ENCODE measurements at places on chromosomes 6 and 20.
A peak's percentile ranks its signal among the peaks of the same experiment; 100 is the strongest.

DNA sequence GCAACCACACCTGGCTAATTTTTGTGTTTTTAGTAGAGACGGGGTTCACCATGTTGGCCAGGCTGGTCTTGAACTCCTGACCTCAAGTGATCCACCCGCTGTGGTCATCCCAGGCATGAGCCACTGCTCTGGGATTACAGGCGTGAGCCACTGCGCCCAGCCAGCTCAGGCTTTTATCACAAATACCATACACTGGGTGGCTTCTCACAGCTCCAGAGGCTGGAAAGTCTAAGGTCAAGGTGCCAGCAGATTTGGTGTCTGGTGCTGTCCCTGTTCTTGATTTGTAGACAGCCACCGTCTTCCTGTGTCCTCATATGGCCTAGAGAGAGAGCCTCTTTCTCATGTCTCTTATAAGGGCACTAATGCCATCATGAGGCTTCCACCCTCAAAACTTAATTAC lies 25.9 kb downstream of the SHLD1 start:
- no peak for DNase-seq

DNA sequence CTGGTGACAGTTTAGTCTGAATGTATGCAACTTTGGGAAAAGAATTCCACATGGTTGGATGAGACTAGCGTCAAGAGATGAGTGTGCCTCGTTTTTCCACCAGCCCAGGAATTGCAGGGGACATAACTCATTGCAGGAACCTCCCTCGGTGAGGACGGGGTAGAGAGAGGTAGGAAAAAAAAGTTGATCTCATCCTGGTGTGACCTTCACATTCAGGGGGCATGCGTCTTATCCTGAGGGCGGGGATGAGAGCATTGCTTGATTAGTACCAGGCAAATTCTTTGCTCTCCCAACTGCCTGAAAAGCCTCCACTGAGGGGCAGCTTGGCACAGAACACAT lies 11.8 kb downstream of the TLDC2 start:
- no peak for DNase-seq

DNA sequence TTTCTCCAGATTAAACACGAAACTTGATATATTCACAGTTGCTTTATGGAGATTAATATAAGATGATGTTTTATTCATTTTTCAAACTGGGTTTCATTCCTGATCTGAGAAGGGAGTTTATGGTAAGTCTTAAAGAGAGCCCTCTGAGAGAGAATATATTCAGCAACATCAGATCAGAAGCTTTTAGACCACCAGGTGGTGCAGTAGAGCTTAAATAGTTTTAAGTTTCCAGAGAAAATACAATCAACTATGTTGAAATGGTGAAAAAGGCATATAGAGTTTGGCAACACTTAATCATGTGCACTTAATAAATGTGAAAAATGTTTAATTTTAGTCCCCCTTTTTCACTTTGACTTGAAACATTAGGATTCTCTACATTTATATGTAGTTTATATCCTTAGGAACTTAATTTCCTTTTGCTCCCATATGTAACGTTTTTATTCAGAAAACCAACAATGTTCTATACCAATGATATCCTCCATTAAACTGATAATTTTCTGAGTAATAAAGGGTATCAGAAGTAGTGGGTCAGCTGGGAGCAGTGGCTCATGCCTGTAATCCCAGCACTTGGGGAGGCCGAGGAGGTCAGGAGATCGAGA lies 86.4 kb upstream of the CLDN20 start:
- DNase-seq: no peak

DNA sequence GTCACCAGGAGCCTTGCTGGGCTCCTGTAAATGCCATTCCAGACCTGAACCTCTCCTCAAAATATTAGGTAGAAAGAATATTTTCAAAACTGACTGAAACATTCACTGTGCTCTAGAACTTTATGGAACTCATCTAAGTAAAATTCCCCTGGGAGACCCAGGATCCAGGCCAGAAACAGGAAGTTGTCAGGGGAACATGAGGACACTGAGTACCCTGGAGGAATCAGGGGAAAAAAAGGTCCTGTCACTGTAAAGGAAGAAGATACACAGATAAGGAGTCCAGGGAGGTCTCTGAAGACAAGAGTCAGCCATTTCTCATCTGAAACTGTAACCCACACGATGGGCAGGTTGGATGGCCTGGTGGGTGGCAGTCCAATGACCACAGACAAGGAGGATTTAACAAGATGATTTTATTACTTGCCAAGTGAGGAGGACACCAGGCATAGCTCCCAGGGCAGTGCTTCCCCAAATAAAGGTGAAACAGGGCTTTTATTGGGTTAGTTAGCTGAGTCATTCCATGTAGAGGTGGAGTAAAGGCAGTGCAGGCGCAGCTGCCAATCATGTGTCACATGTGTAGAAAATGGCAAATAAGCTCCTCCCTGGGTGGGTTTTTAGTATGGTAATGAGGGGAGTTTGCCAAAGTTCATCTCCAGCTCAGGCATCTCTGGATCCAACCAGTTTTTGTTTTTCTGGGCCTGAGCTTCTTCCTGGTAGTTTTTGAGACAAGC lies 138.5 kb downstream of the RCAN2 start:
- DNase-seq: no peak

GRCh38 chr6:119481976-119482375 lies 132.4 kb upstream of the MAN1A1 start:
- no peak for DNase-seq

- peak; percentile 8 for DNase-seq
Observed at GRCh38 chr20:26209171-26209941, 512.7 kb upstream of the ZNF337 start.

- no peak for DNase-seq
Observed at GRCh38 chr6:43246301-43247113, 3.2 kb downstream of the TTBK1 start.

- DNase-seq: no peak
Observed at GRCh38 chr6:124872361-124873065, 89.7 kb upstream of the RNF217 start.

GRCh38 chr6:49220293-49220692 lies 242.8 kb downstream of the MMUT start:
- no peak for DNase-seq

DNA sequence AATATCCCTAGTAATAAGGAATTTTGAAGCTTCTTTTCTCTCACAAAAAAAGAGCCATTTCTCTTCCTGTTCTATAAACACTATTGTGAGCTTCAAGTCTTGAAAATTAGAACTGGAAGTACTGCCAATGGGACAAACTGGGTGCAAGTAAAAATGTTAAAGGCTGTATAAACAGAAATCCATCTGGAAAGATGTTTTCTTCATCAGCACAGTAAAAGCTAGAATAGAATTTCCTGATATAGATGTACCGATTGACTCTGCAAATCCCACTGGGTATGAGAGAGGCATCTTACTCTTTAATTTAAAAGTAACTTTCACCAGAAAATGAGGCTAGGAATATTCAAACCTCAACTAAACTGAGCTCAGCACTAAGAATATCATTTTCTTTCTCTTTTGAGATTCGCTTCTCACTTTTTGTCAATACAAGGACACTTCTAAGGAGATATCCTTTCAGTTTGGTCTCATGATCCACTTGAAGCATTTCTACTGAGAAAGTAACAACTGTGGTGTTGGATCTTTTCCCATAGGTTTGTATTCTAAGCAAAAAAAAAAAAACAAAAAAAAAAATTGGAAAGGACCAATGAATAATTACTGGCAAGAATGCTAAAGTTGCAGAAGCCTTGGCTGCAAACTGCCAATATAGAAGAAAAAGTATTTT lies 169.0 kb upstream of the PRDM1 start:
- no peak for DNase-seq

GRCh38 chr20:53194306-53195290 lies 222.4 kb downstream of the TSHZ2 start:
- DNase-seq: no peak

DNA sequence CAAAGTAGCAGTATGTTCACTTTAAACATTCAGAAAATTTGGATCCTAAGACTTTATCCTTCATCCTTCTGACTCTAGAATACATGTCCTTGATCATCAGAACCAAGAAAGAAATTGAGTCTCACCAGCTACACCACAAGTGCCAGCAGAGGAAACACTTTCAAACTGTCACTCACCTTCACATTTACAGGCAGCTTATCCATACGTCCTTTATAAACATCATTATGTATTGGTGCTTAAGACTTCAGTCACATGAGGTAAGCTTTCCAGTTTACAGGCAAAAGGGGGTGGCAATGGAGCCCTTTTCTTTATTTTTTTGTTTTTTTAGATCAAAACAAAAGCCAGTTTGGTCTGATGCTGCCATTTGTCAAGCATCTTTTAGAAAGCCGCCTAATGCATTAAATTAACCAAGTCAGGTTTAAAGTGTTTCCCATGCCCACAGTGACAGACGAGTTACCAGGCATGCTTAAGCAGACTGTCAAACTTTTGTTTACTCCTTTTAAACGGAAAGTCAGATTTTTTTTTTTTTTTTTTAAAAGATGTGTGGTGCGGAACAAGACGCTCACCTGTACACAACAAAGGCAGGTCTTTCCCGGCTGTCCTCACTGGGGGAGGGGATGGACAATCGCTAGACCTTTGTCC lies 952 bp upstream of the BRPF3 start:
- no peak for DNase-seq

GRCh38 chr6:30720738-30721197 lies 616 bp downstream of the TUBB start:
- DNase-seq: peak; percentile 47
